ENCODE measurements at places on chromosomes 7 and 10. TPM values are rescaled to one million over a fixed set of nuclear protein-coding genes. Genes with fewer than 3 reads are reported as not detected.
A peak's percentile ranks its signal among the peaks of the same experiment; 100 is the strongest.

DNA sequence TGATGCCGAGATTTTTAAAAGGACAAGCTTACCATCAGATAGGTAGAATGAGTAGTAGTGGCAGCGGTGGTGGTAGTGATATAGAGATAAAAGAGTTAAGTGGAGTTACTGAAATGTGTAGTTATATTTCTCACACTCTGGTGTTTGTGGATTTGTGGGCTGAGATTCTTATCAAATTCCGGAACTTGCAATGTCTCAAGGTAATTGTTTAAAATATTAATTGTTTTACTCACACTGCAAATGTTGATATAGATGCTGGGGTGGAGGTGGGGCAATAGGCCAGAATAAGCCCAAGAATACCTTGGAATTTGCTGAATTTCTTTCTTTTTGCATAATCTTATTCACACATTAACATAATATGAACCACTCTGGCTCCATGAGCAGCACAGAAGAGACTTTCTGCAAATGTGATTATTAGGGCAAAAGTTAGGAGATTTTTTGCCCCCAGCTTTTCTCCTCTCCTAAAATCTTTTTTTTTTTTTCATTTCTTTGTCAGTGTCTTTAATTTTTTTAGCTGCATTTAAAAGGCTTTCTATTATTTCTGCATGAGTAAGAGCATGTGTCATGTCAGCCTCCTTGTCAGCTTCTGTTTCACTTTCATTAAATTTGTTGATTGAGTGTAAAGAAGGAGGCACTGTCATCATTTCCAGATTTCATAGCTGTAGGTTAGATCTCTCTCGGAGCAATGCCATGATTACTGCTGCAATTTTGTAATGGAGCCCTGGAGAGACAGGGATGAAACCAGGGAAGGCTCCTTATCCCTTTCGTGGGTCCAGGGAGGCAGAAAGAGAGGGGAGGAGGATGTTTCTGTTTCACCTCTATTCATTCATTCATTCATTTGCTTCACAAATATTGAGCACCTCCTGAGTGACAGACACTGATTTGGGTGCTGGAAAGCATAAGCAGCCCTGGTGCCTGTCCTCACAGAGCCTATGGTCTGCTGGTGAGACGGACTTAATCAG is 13.1 kb upstream of the SGMS1 start:
- DNase-seq = no peak

GRCh38 chr10:43304687-43305333 is 37.9 kb upstream of the RASGEF1A start:
- DNase-seq = peak; percentile 11

Gene UCMA
- polyA plus RNA-seq = not detected

- peak; percentile 11 for DNase-seq
These were observed 8.0 kb downstream of the AASS start for GRCh38 chr7:122136078-122136477.

Gene POU6F2
- not detected for polyA plus RNA-seq

GRCh38 chr10:67050415-67050814 is 124.6 kb downstream of the LRRTM3 start:
- no peak for DNase-seq

DNA sequence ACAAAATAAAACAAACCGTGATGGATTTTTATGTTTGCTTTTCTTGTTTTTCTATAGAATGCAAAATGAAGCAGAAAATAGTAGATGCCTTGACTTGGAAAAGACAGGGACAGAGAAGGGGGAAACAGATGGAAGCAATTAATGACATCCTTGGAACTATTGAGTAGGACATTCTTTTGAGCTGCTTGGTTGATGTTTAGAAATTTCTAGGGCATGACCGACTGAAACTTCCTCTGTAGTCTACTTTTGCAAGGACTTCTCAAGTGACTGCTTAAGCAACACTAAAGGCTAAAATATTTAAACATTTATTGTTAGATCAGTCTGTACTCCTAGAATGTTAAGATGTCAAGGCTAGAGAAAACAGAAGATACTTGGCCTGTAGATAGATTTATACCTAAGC is 49.4 kb downstream of the VCL start:
- DNase-seq = no peak

GRCh38 chr10:129495698-129496097 is 28.7 kb downstream of the MGMT start:
- DNase-seq = no peak

Gene DLX6
- not detected for polyA plus RNA-seq

Gene AZGP1
- polyA plus RNA-seq = not detected

- no peak for DNase-seq
These were observed 1011.3 kb downstream of the XPNPEP1 start for GRCh38 chr10:108911814-108912541.

DNA sequence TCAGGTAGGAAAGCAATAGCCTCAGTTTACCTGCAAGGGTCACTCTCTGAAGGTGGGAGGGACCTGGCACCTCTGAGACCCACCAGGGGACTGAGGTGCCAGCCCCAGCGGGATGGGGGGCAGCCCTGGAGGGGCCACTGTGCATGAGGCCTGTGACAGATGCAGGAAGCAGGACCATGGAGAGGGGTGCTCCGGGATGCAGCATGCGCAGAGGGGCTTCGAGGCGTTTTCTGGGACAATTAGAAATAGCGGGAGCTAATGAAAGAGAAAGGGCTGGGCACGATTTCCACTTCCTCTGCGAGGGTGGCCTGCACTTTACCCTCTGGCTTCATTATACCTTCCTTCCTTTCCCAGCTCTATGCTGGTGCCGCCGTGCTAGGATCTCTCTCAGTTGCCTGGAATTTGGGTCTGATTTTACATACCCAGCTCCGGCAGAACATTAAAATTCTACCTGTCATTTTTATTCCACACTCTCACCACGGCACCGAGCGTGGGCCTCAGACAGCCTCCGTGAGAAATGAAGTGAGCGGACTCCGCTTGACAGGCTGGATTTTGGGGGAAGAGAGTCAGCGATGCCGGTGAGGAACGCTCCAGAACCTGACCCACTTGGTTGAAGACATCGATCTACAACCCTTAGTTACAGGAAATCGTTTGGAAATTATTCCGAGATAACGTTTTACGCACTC is 333.9 kb upstream of the PFKP start:
- no peak for DNase-seq

GRCh38 chr10:68901105-68901927 is at the start of gene DDX50:
TSS of gene DDX50 (plus strand) at chr10:68901315. CDS start at chr10:68901385, 70 bp downstream.
- DNase-seq = peak; percentile 99

Gene GDF2
- polyA plus RNA-seq = not detected

Gene ASB15
- not detected for polyA plus RNA-seq

GRCh38 chr10:29001801-29002200 is 287.1 kb upstream of the LYZL1 start:
- no peak for DNase-seq

DNA sequence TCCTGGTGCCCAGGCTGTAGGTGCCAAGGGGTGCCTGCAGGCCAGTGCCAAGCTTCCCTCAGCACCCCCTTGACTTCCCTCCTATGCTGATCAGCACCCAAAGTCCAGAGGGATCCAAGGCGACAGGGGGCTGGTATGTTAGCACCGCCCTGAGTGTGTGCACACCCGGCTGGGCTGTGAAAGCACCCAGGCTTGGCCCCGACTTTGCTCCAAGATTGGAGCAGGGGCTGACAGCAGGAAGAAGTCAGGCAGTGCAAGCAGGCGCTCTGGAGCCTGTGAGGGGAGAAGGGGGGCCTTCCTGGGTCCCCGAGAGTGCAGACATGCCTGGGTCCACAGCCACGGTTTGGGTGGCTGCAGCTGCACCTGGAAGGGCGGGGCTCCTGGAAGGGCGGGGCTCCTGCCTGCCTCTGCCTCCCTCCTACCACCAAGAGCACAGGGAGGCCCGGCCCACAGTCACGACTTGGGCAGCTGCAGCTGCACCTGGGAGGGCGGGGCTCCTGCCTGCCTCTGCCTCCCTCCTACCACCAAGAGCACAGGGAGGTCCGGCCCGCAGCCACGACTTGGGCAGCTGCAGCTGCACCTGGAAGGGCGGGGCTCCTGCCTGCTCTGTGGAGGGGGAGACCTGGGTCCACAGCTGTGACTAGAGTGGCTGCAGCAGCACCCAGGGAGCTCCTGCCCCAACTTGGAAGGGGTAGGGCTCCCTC is 30.2 kb upstream of the ZMYND11 start:
- DNase-seq = no peak

DNA sequence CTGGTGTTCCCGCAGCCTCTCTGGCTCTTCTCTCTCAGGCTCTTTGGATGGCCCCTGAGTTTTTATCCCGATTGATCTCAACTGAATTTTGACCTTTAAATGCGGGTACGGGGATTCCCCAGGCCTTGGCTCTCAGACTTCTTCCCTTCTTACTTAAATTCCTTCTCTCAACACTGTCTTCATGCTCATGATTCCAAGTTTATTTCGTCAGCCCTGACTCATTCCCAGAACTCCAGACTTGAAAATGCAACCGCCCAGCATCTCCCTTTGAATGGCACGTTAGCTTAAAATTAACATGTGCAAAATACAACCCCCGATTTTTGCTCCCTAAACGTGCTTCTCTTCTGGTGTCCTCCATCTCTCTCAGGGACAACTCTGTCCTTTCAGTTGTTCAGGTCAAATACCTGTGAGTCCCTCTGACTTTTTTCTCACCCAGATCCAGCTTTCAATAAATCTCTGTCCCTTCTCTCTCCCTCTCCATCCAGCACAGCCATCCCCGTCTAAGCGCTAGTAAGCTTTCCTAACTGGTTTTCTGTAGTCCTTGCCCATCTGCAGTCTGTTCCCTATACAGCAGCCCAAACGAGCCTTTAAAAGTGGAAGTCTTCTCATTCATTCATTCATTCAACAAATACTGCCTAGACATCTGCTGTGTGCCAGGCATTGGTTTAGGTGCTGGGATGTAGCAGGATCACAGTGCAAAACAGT is 7.1 kb downstream of the HECW1 start:
- DNase-seq = no peak

GRCh38 chr7:118169146-118169545 is 14.8 kb upstream of the LSM8 start:
- no peak for DNase-seq

Gene NUP42
- polyA plus RNA-seq = 31.5 TPM

Gene ANKRD61
- 0.18 TPM for polyA plus RNA-seq

DNA sequence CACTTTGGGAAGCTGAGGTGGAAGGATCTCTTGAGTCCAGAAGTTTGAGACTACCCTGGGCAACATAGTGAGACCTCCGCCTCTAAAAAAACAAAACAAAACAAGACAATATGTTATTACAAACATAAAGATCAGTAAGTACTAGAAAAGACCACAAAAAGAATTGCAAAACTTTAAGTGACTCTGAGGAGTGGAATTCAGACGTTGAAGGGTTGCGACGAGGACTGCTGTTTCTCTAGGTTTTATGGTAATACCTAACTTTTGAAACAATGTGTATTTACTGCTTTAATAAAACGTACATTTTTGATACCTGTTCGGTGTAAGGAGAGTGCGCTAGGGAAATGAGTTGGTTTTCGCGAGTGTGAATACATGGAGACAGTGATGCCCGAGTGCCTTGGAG is 250.4 kb downstream of the GATA3 start:
- DNase-seq = no peak

DNA sequence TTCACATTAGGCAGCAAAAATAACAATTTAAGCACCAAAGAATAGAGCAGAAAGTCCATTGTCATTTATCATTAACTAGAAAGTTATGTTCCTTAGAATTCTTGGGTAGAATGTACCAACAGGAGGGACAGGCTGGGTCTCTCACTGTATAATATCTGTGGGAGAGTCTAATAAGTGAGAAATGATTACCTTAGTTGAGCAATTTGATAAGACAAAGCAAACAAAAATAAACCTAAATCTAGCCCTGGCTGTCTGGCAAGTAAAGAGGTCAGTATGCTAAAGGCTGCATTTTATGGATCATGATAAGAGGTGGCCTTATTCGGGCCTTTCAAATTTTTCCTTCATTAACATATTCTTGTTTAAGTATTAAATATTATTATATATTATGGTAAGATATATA is 35.6 kb downstream of the THNSL1 start:
- DNase-seq = no peak

Gene GPC2
- polyA plus RNA-seq = 10.7 TPM

GRCh38 chr10:61978965-61979364 is 77.5 kb downstream of the ARID5B start:
- no peak for DNase-seq
